ENCODE measurements at places on chromosomes 7 and 10. TPM values are rescaled to one million over a fixed set of nuclear protein-coding genes. Genes with fewer than 3 reads are reported as not detected.

GRCh38 chr10:72685264-72685921 is 6.5 kb upstream of the MCU start:
- no peak for DNase-seq

DNA sequence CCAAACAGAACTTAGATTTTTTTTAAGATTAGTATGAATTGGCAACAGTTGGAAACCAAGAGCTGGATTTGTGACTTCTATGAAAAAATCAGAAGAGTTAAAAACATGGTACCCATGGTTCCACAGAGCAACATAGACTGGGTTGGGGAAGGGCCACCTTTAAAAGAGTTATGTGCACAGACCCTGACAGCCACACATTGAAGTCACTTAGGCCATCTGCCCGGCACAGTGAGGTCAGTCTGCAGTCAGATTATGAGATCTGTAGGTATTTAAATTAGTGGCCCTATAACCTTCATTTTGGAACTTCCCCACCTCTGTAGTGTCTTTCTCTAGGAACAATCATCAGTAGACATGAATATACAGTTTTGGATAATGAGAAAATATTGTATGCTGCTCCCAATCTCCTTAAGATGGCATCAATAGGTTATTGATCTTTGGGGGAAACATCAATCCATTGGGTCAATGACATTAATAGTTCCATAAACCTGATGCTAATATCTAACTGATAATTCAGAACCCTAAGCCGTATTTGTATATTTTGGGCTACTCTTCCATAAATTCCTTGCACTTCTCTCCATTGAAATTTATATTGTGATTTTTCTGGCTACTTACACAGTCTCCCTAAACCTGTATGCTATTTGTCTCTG is 7.0 kb downstream of the ANKRD1 start:
- DNase-seq = no peak

DNA sequence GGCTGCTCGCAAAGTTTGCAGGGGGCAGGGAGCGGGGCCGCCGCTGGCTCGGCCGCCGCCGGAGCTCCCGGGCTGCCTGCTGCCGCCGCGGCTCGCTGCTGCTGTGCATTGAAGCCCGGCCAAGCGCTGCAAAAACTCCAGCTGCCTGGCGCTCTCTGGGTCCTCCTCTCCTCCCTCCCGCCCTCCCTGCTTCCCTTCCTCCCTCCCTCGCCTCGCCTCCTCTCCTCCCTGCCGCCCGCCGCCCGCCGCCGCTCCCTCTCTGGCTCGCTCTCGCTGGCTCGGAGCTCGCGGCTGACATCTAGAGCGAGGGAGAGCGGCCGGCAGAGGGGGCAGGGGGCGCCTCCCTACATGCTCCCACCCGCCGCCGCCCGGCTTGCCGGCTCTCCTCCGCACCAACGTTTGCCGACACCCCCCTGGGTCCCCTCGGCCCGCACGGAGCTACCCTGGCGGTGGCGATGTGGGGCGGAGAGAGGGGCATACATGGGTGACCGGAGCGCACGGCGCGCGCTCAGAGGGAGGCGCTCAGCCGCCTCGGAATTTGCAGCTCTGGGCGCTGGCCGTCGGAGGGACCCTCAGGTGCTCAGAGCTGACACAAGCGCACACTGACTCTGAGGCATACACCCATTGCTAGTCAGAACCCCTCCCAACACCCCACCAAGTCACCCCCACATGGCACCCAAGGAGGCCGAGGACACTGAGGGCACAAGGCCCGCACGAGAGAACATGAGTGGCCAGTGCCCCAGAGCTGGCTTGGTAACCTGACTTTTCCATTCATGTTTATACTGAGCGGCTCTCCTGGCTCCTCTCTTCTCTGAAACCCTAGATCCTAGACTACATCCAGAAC is 1.2 kb upstream of the PLXNA4 start:
- DNase-seq = no peak

DNA sequence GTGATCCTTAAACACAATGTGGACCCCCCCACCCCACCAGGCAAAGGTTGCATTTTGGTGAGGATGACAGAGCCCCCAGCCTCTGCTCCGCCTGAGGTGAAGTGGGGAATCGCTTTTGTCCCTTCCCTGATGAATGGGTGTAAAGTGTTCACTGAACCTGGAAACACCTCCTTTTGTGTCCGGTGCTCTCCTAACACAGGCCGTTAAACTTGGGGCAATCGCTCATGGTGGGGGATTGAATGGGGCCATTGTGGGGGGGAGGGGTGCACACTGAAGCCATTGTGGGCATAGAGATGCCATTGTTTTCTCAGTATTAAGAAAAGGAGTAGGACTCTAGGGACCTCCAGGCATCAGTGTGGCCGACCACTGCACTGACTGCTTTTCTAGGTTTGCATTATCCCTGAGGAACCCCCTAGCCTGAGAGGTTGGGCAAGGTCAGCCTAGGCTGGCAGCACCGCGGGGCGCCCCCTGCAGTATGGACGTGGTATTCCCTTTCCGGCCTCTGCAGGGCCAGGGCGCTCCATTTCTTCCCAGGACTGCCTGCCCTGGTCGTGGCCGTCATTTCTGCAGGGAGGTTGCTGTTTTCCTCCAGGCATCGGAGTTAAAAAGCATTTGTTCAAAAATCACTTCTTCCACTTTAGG is 158.3 kb downstream of the TCF7L2 start:
- DNase-seq = peak; percentile 49

DNA sequence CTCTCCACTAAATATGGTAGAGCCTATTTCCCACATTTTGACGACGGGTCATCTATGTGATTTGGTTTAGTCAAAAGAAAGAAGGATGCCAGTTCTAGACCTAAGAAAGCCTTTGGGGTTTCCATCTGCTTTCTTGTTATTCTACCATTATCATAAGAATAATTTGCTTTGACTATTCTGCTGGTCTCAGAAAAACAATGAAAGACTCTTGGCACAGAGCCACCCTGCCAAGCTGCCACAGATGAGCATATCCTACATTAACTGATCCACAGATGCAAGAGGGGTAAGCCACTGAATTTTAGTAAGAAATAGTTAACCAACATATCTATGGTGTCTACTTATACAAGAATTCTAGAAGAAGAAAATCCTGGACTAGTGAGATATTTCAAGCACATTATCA is 158.6 kb upstream of the MAGI2 start:
- no peak for DNase-seq

DNA sequence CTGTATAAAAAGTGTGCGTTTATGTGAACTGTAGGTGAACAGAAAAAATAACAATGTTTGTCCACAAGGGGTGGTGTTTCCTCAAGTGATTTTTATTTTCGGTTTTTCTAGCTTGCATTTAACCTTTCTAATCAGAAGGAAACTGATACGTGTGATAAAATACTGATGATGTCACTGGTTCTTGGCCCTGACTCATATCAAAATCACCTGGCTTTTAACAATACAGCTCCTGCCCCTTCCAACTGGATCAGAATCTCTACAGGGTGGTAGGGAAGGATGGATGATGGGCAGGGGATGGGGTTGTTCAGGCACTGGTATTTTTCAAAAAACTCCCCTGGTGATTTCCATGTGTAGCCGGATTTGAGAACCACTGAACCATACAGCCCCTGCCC is 10.9 kb downstream of the NPFFR1 start:
- DNase-seq = peak; percentile 26

- DNase-seq = no peak
Measured at GRCh38 chr7:114104035-114104434, 185.2 kb upstream of the PPP1R3A start.

DNA sequence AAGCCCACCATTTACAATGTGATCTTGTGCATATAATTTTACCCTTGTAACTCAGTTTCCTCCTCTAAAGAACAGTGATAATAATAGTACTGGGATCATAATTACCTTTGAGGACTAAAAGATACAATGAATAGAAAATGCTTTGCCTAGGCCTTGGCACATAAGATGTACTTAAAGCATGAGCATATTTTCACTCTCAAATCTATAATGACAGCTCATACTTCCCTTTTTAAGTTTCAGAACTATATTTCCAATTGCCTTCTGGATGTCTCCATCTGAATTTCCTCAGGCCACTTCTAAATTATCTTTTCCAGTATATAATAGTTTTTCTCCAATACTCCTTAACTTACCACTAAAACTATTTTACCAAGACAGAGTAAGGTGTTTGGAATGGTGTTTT is 13.3 kb upstream of the ITGB8 start:
- DNase-seq = no peak

The RBP4 gene
- not detected for total RNA-seq

DNA sequence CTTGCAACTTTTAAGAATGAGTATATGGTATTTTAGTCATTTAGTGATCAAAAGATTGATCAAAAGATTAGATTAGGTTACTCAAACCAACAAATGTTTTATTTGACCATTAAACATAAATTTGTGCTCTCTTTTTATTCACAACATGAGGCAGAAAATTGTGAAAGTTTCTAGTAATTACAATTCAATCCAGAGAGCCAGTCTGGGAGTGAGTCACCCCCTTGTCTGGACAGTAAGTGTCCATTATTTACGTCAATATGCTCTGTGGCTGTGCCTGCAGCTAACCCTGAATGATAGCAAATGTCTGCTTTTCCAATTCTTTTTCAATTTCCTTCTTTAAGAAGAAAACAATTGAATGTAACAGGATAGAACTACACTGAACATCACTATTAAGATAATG is 27.9 kb downstream of the GNG11 start:
- peak; percentile 9 for DNase-seq

- peak; percentile 48 for DNase-seq
Measured at GRCh38 chr10:69629897-69630650, at the start of gene FAM241B. TSS of gene FAM241B (plus strand) at chr10:69630247. CDS start at chr10:69631744, 1,497 bp downstream.

The CPED1 gene
- 6.2 TPM for total RNA-seq

GRCh38 chr10:76033457-76034196 is 602.2 kb downstream of the LRMDA start:
- no peak for DNase-seq

The GFRA1 gene
- total RNA-seq = 0.24 TPM

- DNase-seq = no peak
Measured at GRCh38 chr10:69317175-69317604, 38.9 kb downstream of the HK1 start.

The PROSER2 gene
- 5.9 TPM for total RNA-seq

DNA sequence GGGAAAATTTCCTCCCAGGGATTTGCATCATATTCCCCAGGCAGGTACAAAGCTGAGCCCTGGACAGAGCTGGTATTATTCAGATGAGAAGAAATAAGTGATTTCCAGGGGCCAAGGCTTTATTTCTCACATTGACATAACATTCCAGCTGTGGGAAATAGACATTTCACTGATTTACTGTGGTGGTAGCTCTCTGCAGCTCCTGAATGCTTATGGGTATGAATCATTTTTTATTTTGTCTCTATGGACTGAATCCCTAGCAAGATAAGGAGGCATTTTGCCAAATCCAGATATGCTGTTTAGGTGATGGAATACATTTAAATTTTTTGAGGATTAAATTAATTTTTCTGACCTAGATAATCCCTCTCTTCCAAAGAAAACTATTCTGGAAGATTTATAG is 97.9 kb downstream of the MTPN start:
- DNase-seq = no peak

DNA sequence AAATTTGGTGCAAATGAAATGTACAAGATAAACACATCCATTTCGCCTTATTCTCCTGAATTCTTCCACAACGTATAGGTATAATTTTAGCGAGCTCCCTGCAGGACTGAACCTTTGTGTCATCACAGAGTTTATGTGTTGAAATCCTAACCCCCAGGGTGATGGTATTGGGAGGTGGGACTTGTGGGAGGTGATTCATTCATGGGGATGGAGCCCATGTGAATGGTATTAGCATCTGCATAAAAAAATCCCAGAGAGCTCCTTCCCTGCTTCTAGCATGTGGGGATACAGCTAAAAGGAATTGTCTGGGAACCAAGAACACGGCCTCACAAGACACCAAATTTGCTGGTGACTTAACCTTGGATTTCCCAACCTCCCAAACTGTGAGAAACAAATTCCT is 741.4 kb upstream of the VSTM2A start:
- no peak for DNase-seq

DNA sequence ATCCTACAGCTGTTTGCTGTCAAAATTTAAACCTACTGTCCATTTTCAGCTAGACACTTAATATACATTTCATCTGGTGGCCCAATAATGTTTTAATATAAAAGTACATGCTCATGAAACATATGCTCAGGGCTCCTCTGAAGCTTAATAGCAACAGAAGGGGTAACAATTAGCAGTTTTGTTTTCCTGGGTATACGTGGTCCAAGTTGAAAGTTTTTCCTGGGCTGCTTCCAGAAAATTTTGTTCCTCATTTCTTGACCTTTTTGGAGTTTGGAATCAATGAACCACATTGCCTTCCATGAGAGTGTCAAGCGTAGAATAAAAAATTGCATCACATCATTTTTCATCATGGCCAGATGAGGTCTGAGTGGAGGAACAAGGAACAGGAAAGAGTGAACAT is 537.3 kb upstream of the MGMT start:
- DNase-seq = no peak

The GNAT3 gene
- not detected for total RNA-seq

- peak; percentile 42 for DNase-seq
Measured at GRCh38 chr7:74405191-74405898, 48.4 kb upstream of the GTF2IRD1 start.

GRCh38 chr7:157402911-157403534 is 66.2 kb downstream of the DNAJB6 start:
- DNase-seq = no peak

The FLNC gene
- total RNA-seq = 0.11 TPM

The C7orf57 gene
- 0.79 TPM for total RNA-seq

GRCh38 chr7:114842551-114843065 is 79.3 kb upstream of the MDFIC start:
- DNase-seq = no peak

- no peak for DNase-seq
Measured at GRCh38 chr10:26468291-26468690, 30.1 kb downstream of the APBB1IP start.

- no peak for DNase-seq
Measured at GRCh38 chr7:8060241-8060640, 91.6 kb downstream of the GLCCI1 start.

The ZNF248 gene
- 7.2 TPM for total RNA-seq

- DNase-seq = no peak
Measured at GRCh38 chr7:150829426-150829825, 22.9 kb upstream of the AOC1 start.

DNA sequence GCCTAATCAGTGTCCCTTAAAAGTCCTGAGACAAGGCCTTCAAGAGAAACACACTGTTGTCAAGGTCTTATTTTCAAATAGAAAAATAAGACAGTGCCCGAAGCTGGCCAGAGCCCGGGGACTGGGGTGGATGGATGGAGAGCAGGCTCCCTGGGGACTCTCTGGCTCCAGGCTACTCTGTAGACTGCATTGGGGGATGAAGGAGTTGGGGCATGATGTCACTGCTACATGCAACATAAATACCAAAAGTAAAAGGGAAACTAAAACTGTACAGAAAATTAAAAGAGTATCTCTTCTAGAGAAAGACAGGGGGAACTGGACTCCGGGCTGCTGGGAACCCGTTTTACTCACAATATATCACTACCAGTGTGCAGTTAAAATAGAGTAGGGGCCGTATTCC is 629.8 kb downstream of the KCNMA1 start:
- DNase-seq = no peak

GRCh38 chr10:20765066-20765465 is 132.0 kb downstream of the NEBL start:
- no peak for DNase-seq

The KIAA1217 gene
- total RNA-seq = 1.5 TPM
